NCI-H2081 (cell line): ENCODE measurements at places on chromosomes 1 and 21.

DNA sequence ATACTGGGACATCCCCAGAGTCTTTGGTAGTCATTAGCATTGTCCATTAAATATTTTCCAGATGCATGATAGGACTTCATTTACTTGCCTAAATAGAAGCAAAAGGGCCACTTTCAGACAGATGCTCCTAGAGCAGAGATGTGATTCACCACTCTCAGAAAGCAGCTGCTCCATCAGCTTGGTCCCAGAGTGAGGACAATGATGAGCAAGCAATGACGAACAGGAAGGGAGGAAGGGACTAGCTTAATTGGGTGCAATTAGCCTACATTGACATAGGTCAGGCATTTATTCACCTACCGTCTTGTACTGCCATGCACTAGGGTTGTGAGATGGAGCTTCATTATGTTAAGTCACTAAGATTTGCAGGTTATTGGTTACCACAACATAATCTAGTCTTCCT lies 85.1 kb upstream of the PLXNA2 start:
- DNase-seq: no peak

DNA sequence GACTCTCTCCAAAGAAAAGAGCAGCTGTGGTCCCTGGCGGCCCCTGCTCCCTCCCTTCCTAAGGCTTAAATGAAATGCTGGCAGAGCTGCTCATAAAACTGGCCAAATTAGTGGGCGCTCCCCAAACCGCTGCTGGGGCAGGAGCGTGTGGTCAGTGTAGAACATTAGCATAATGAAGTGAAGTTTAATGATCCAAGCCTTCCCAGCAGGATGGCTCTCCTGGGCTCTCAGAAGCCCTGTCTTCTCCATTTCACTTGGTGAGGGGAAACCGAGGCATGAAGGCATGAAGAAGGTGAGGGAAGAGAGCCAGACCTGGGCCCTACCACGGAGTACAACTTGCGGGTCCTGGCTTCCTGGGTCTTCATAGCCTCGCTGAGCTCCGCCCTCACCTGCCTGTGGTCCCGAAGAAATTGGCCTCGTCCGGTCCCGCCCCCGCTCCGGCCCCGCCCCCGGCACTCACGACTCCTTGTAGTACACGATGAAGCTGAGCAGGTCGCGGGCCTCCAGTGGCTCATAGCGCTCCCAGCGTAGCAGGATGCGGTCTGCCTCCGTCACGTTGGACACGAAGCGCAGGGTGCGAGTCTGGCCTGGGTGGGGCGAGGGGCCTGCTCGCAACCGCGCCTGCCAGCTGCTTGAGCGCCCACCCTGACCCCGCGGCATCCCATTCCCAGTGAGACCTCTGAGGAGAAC lies 10.3 kb downstream of the INSRR start:
- no peak for DNase-seq

DNA sequence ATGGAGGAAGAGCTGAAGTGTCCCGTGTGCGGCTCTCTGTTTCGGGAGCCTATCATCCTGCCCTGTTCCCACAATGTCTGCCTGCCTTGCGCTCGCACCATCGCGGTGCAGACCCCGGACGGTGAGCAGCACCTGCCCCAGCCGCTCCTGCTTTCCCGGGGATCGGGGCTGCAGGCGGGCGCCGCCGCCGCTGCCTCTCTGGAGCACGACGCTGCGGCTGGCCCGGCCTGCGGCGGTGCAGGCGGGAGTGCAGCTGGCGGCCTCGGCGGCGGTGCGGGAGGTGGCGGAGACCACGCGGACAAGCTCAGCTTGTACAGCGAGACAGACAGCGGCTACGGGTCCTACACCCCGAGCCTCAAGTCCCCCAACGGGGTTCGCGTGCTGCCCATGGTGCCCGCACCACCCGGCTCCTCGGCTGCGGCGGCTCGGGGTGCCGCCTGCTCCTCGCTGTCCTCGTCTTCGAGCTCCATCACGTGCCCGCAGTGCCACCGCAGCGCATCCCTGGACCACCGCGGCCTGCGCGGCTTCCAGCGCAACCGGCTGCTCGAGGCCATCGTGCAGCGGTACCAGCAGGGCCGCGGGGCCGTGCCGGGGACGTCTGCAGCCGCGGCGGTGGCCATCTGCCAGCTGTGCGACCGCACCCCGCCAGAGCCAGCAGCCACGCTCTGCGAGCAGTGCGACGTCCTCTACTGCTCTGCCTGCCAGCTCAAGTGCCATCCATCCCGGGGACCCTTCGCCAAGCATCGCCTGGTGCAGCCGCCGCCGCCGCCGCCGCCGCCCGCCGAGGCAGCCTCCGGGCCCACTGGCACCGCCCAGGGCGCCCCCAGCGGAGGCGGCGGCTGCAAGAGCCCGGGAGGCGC lies 1.3 kb downstream of the TRIM67 start:
- peak; percentile 47 for DNase-seq

GRCh38 chr21:44407493-44407892 lies 47.8 kb upstream of the LRRC3 start:
- DNase-seq: no peak

- DNase-seq: no peak
Measured at GRCh38 chr1:4837752-4838151, 183.3 kb downstream of the AJAP1 start.

DNA sequence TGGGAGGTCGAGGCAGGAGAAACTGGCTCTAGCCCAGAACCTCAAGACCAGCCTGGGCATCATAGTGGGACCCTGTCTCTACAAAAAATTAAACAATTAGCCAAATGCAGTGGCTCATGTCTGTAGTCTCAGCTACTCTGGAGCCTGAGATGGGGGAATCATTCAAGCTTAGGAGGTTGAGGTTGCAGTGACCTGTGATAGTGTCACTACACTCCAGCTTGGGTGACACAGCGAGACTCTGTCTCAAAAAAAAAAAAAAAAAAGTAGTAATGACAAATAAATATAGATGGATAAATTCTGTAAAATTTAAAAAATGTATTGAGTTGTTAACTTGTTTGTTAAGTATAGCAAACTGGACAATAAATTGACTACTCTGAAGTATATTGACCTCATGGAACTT lies 5.9 kb upstream of the CDC14A start:
- DNase-seq: no peak

- DNase-seq: no peak
Measured at GRCh38 chr1:62142496-62142895, 52.2 kb upstream of the L1TD1 start.

- DNase-seq: no peak
Measured at GRCh38 chr1:15354580-15354965, 55.1 kb upstream of the EFHD2 start.

GRCh38 chr1:239647964-239648632 lies 261.7 kb downstream of the CHRM3 start:
- DNase-seq: no peak

- DNase-seq: no peak
Measured at GRCh38 chr1:159091607-159092031, 15.1 kb upstream of the AIM2 start.

DNA sequence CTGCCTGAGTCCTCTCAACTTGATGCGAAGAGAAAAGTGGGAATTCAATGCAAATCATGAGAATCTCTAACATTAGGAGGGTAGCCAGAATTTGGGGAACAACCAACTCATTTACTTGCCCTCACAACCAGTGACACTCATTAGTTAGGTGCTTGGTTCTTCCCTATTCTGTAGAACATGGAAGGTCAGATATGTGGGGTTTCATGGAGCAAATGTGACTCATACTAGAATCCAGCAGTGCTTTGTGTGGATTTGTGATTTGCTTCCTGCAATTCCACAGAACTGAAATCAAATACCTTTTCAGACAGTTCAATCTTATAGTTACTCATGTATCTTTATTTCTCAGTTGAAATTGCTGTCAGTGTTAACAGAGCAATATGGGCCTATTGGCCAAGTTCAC lies 6.9 kb upstream of the ETV3 start:
- no peak for DNase-seq

GRCh38 chr1:15139654-15140350 lies 13.7 kb upstream of the TMEM51 start:
- DNase-seq: no peak

DNA sequence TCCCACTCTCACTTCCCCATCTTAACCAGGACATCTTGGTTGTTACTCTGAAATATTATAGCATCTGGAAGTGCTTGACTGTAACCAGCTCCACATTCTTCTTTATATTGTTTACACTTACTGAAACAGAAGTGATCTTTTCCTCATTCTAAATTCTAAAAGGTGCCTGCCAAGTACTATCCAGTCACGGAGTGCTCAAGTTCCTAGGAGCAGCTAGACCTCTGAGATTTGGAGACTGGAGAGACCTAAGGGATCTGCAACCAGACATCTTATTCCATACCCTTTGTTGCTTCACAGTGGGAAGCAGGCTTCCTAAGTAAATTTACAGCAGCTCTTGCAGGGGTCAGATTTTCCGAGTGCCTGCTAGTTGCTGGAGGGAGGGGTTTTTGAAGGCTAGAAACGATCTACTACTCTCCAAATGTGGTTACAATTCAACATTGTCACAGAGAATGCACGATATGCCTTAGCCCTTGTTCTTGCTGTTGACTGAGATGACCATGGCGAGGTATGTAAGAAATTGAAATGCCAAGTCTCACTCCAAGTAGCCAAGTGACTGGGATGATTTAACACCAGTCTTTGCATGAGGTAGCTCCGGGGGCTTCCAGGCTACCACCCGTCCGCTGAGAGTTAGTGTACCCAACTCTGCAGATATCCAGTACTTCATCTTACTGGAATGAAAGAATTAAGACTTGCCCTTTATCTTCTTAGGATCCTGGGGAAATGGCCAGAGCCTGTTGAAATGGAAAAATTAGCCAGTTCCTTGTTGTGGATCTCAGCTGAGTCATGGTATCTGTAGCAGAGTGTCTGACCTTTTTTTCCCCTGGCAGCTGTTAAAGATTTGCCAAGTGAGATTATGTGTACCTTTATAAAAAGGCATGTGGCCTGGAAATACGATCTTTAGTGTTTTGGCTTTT lies 150.8 kb downstream of the MAST2 start:
- no peak for DNase-seq

DNA sequence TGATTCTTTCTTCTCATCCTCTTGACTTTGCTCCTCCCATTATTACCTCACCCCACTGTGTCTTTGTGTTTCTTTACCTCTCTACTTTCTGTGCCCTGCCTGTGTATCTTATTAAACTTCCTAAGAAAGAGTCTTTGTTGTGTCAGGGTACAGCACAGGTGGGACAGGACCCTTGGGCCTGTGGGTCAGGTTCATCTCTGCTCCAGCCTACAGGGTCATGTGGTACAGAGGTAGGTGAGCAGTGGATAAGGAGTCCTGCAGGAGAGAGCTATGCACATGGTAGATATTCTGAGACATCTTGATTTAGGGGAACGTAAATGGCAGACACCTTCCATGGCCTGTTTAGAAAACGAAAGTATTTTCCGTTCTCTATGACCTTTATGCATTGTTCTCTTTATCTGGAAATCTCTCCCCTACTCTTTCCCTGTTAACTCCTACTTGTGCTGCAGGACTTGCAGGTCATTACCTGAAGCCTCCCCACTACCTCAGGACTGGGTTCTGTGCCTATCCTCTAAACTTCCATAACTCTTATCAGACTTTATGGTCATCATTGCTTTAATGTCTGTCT lies 9.9 kb downstream of the GIPC2 start:
- DNase-seq: no peak

DNA sequence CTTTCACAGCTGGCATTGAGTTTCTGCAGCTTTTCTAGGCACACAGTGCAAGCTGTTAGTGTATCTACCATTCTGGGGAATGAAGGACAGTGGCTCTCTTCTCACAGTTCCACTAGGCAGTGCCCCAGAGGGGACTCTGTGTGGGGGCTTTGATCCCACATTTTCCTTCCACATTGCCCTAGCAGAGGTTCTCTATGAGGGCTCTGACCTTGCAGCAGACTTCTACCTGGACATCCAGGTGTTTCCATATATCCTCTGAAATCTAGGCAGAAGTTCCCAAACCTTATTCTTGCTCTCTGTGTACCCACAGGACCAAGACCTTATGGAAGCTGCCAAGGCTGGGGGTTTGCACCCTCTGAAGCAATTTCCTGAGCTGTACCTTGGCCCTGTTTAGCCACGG lies 2.4 kb upstream of the IFI44 start:
- DNase-seq: no peak
